ENCODE measurements at places on chromosomes 4 and X.

GRCh38 chr4:150327262-150327780 is 249.1 kb downstream of the DCLK2 start:
- no peak for DNase-seq

- no peak for DNase-seq
Observed at GRCh38 chr4:152075253-152075928, 314.6 kb upstream of the GATB start.

- DNase-seq = peak; percentile 7
Observed at GRCh38 chr4:119299260-119299671, 22.7 kb downstream of the FABP2 start.

DNA sequence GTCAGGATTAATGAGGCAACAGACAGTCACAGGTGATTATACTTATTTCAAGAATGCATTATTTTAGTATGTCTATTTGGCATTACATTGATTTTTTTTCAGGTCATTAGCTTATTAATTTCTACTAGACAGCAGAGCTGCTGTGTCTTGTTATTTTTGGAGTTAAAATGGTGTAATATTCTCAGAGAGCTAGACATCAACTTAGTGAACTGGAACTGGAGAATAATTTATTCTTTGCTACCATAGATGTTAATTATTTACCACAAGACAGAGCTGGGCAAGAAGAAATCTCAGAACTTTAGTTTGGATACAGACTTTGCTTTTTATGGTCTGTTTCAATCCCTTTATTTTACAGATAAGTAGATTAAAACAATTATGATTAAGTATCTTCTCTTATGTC is 10.2 kb upstream of the HPGD start:
- no peak for DNase-seq

DNA sequence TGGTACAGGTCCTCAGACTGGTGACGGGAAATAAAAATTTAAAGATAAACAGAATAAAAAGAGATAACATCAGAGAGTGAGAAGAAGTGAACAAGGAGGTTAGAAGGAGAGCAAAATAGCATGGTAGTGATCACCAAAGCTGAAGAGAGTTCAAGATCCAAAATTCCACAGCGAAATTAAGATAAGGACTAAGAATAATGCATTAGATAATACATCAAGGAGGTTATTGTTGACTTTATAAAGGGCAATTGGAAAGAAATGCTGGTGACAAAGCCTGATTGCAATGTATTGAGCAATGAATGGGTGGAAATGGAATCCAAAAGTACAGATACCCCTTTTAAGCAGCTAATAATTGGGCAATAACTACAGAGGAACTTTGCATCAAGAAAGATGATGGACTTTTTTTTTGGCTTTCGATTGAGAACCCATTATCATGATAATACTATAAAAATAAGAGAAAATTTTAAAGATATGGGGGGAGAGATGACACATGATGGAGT is 101.6 kb upstream of the MAP9 start:
- DNase-seq = no peak

- no peak for DNase-seq
Observed at GRCh38 chrX:97682991-97683840, 799.5 kb downstream of the RPA4 start.

GRCh38 chrX:119753639-119754257 is 4.6 kb upstream of the SOWAHD start:
- peak; percentile 80 for DNase-seq

- no peak for DNase-seq
Observed at GRCh38 chrX:12263211-12263610, 124.9 kb downstream of the FRMPD4 start.

- no peak for DNase-seq
Observed at GRCh38 chr4:153506341-153507309, 40.5 kb downstream of the TMEM131L start.

GRCh38 chr4:80144676-80145470 is 52.4 kb upstream of the PRDM8 start:
- DNase-seq = no peak

GRCh38 chr4:95363559-95363925 is 185.2 kb downstream of the UNC5C start:
- no peak for DNase-seq

DNA sequence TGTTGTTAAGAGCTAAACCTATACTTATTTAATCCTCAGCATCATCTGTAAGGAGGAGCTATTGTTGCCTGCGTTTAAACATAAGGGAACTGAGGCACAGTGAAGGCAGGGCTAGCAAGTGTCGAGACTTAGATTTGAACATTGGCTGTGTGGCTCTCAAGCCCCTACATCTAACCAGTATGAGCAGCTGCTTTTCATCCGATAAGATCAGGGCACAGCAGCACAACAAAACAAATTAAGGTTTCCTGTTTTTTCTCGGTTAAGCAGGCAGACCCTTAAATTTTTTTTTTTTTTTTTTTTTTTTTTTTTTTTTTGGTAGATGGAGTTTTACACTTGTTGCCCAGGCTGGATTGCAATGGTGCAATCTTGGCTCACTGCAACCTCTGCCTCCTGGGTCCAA is 35.6 kb downstream of the RAB40A start:
- DNase-seq = no peak

- DNase-seq = no peak
Observed at GRCh38 chr4:184515606-184516005, 41.3 kb upstream of the IRF2 start.

Measured in activated CD4-positive, alpha-beta T cell treated with anti-CD3 and anti-CD28 coated beads, Interleukin-2, amount 10 ng/mL, durations not matched to agents 7 days and 5 days (primary cell).